ENCODE measurements at places on chromosomes 4 and X.
A peak's percentile ranks its signal among the peaks of the same experiment; 100 is the strongest.

GRCh38 chr4:1232661-1233621, 16.0 kb downstream of the CTBP1 start:
- no peak for DNase-seq

DNA sequence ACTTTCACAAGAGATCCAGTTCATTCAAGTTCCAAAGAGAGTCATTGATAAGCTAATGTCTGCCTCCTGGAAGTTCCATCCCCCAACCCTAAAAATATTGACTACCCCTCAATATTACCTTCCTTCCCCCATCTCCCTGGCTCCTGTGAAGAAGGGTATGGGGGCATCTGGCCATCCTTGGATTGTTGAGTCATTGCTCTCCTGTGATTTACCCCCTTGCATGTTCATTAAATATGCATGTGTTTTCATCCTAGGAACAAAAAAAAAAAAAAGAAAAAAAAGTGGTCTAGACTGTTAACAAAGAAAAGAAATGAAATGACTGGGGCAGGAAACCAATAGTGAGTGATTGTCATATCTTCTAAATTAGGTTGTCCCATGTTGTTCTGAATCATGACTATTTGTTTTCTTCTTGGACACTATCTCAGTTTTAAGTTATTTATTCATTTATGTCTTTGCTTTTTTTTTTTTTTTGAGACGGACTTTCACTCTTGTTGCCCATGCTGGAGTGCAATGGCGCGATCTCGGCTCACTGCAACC, 51.9 kb upstream of the HUWE1 start:
- DNase-seq: no peak

DNA sequence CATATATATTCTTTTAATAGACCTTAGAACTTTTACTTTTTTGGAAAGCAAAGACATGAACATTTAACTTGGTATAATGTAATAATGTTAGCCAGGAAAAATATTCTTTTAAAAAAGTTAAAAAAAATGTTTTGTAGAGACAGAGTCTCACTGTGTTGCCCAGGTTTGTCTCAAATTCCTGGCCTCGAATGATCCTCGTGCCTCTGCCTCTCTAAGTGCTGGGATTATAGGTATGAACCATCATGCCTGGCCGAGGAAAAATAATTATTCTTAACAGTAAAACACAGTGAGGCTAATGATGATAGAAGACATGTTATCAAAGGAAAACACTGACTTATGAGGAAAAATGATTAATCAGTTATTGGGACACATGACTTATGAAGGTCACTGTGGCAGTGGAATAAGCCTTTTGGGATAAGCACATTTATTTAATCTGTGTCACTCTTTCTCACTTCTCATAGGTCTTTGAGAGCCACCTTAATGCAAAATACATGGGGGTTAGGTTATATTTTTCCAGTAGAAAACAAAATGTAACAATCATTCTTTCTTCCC, 6.0 kb upstream of the BMP2K start:
- no peak for DNase-seq

- no peak for DNase-seq
Observed at GRCh38 chr4:6874981-6875380, 34.6 kb upstream of the TBC1D14 start.

DNA sequence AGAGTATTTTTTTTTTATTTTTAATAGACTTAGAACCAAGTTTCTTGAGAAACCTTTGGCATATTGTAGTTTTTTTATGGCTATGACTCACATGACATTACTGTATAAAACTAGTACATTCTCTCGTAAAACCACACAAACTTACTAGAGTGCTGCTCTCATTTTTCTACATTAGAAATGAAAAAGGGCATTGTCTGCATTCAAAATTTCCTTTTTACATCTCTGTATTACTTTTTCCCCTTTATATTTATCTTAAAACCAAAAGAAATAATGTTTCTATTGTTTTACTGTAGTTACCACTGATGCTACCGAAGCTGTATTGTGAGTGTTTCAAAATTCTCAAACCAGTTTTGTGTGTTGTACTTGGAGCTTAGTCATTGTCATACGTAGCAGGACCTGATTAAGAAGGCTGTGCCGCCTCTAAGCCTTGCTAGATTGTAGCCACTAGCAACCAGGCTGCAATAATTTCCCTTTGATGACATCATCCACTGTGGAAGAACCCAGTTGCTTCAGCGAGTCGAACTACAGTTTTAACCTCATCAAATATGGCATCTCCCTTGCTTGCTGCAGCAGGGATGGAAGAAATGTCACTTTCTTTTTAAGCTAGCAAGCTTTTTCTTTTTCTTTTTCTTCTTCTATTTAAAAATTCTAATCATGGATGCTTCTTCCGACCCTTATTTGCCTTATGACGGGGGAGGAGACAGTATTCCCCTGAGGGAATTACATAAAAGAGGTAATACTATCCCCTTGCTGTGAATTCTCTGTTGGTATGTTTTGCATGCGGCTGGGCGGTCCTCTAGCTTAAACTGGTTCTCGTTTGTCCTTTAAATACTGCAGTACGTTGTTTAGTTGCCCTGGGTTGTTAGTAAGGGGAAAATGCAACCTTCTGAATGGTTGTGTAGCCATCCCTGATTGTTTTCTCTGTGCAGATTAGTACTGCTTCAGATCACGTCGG, 39.6 kb downstream of the CLCN3 start:
- DNase-seq: peak; percentile 75

GRCh38 chr4:146506272-146506671, 15.5 kb downstream of the SLC10A7 start:
- DNase-seq: no peak

GRCh38 chrX:110172215-110172614, 145.7 kb downstream of the AMMECR1 start:
- peak; percentile 71 for DNase-seq
